ENCODE measurements at places on chromosomes 5 and 9. TPM values are rescaled to one million over a fixed set of nuclear protein-coding genes. Genes with fewer than 3 reads are reported as not detected.
A peak's percentile ranks its signal among the peaks of the same experiment; 100 is the strongest.

The TLR4 gene
- 7.9 TPM for polyA plus RNA-seq

The ENG gene
- polyA plus RNA-seq, result 74.4 TPM

The SARDH gene
- polyA plus RNA-seq, result 10.9 TPM

The NUDT12 gene
- polyA plus RNA-seq, result 33.7 TPM

The ZFP37 gene
- polyA plus RNA-seq, result 10.4 TPM

The ANKRD55 gene
- polyA plus RNA-seq, result 1.7 TPM

The ROPN1L gene
- polyA plus RNA-seq, result 1.2 TPM

The MEF2C gene
- polyA plus RNA-seq, result 43.3 TPM

The NTNG2 gene
- polyA plus RNA-seq, result 0.60 TPM

The SUSD3 gene
- 10.2 TPM for polyA plus RNA-seq

The HMGCS1 gene
- polyA plus RNA-seq, result 111 TPM

- DNase-seq, result no peak
Observed at GRCh38 chr5:115627295-115627865, 1.5 kb upstream of the TMED7 start.

DNA sequence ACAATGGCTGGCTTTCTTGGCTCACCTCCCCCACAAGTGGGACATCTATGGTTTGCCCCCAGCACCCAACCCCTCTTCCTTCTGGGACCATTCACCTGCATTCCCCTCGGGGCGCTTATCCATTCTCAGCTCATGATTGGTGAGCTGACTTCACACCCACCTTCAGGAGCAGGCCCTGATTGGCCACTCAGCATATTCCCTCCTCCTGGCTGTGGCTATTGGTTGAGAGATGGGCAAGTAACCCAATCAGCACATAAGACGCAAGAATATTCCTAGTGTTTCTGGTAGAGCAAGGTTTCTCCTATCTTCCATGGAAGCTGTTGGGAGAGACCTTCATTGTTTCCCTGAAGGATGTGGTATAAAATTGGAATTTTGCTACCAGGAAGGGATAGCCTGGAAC, 22.7 kb upstream of the UNC5A start:
- DNase-seq, result no peak

DNA sequence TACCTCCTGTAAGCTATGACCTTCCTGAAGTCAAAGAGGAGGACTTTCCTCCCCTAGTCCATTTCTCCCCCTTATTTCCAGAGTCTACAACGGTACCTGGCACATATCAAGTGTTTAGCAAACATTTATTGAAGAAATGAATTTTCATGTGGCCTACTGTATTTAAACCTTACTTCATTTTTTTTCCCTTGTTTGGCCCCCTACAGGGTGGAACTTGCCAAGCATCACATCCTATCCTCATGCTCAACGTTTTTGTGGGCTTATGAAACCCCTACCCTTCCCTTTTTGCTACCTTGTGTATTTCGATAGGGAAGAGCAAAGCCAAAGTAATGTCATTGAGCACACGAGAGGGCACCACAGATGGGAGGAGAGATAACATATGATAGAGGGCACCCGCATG, 1857.8 kb upstream of the WWC1 start:
- DNase-seq, result no peak

DNA sequence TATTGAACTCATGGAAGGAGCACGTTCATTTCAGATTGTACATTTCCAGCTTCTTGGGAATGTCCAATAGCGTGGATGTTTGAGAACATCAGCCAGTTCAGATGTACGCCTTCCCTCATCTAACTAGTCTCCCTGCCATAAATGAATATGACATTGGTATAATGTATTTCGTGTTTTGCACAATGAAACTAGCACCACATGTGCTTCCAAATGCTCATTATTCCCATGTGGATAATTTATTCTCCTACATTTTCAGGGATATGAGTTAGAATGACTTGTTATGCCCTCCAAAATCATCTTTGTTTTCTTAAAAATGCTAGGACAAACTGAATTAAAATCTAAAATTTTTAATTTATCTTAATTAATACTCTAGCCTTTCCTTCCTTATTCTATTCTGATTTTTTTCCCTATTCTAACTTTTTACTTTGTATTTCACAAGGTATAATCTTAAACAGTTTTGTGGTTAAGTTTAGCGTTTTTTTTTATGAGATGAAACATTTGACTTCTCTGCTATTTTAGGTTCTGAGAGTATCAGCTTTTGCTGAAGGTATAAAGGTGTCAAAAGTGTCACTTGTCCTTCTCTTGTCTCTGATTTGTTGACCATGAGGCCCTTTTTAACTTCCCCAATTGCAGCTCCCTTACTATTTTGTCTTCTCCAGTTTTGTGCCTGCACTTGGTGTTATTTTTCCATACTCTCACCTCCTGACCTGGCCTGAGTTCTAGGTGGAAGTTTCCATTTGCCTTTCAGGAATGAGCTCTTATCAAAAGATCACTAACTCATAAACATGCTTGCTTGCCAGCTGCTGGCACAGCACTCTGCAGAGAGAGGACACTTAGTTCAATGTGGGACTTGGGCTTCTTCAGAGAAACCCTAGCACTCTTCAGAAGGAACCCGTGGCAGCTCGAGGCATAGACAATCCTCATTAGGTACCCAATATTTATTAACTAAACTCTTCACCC, 106.8 kb downstream of the FRMD3 start:
- no peak for DNase-seq

DNA sequence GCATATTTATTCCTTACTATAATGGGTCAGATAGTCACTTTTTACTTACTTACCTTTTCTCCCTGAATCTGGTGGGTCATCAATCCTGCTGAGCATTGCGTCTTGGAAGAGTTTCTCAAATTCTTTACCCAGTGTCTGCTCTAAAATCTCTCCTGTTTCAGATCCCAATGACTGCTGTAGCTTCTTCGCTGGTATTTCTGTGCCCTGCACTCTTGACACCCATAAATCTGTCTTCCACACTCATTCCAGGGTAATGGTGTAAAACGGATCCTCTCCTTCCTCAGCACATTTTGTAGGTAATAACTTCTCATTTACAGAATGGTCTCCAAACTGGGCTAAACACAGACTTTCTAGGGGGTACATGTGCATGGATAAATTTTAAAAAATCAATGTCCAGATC, 407.4 kb downstream of the DMAC1 start:
- DNase-seq, result peak; percentile 78

- DNase-seq, result no peak
Observed at GRCh38 chr5:32668552-32668951, 42.6 kb upstream of the NPR3 start.

DNA sequence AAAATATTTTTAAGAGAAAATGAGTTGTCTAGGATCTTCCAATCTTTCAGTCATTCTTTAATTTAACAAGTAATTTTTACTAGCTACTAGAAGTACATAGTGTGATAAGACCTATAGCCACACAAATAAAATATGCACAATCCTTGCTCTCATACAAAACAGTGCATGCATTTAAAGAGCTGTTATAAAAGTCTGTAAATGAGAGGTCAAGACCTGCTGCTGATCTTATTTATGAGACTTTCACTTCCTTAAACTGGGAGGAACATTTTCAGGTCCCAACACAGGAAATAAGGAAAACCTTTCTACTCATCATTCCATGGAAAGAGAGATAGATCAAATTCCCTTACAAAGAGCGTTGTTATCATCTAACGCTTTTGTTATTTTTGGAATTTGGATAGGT, 54.2 kb upstream of the PAM start:
- DNase-seq, result no peak

DNA sequence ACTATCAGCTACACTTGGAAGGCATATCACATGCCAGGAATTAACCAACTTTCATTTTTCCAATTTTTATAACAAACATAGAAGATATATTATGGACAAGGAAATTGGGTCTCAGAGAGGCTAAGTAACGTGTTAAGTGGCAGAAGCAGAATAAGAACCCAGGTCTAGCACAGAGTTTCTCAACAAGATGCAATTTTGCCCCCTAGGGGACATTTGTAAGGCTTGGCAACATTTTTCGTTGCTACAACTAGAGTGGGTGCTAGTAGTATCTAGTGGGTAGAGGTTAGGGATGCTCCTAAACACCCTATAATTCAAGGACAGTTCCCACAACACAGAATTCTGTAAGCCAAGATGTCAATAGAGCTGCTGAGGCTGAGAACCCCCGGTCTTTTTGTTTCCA, 180.6 kb downstream of the SNCAIP start:
- DNase-seq, result no peak

GRCh38 chr5:154038261-154038706, 426 bp downstream of the FAM114A2 start:
- DNase-seq, result peak; percentile 28

DNA sequence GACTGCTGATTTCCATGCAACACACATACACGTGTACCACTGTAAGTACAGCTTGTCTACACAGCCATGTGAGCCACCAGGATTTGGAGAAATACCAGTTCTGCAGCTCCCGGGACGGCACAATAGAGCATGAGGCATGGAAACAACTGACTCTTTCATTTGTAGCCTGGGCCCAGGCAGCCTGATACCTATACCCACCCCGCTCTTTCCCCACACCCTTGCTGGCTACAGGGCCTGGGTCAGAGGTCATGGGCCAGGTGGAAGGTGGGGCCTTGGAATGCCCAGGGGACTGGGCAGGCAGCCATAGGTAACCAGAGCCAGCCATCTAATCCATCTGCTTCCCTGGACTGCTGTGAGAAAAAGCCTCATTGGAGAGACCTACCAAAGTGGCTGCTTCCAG, 39.0 kb upstream of the ZSWIM6 start:
- DNase-seq, result no peak

GRCh38 chr9:73845954-73846690, 651.0 kb upstream of the RORB start:
- no peak for DNase-seq

GRCh38 chr5:136007271-136007670, 21.5 kb upstream of the TGFBI start:
- no peak for DNase-seq

GRCh38 chr9:113222482-113222841, 1.1 kb downstream of the SLC31A1 start:
- DNase-seq, result no peak

DNA sequence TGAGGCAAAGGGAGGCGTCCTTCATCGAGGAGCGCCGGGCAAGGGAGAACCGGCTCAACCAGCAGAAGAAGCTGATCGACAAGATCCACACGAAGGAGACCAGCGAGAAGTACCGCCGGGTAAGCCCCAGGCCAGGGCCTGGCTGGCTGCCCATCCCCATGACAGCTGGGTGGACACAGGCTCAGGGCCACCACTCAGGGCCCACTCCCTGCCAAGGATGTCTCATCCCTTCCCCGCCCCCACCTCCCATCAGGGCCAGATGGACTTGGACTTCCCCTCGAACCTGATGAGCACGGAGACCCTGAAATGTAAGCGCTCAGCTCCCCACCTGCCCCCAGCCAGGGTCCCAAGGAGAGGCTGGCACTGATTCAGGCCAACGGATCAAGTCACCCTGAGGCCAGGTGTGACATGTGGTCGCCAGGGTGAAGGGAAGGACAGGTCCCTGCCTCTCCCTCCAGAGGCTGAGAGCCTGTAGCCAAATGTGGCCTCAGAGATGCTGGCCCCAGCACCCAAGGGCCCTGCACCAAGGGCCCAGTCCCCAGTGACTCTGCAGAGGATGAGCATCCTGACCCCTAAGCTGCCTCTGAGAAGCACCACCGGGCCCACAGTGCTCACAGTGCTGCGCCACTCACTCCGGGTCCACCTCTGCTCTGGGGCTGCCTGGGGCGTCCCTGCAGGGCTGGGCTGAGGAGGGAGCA, 3.1 kb upstream of the RABL6 start:
- DNase-seq, result no peak

DNA sequence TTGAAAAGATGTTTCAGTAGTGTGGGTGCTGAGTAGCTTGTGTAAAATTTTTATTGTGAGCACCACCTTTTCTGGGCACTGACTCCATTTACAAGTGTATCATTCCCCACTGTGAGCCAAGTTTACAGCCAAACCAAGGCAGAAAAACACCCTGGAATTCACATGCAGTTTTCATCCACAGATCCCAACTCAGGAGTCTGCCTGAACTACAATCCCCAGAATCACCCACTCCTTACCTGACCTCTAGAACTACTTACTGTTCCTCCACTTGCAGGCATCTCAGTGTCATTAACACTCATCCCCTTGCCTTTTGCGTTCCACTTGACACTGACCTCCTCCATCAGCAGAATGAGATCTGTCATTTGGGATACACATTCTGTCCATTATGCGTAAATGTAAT, 2042.6 kb upstream of the CDH6 start:
- DNase-seq, result no peak

DNA sequence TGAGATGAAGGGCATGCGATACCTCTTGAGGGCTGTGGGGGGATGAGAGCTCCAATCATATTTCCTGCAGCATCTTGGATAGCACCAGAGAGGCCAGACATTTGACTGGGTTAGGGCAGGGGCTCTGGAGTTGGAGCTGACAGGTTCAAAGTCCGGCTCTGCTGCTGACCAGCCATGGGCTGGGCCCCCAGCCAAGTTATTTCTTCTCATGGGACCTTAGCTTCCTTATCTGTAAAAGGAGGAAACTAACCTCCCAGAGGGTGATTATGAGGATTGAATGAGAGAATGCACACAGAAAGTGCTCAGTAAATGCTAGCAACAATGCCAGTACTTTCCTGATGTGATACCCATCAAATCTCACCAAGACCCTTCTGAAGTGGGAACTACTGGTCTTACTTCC, 65.2 kb upstream of the SLC25A51 start:
- DNase-seq, result no peak

DNA sequence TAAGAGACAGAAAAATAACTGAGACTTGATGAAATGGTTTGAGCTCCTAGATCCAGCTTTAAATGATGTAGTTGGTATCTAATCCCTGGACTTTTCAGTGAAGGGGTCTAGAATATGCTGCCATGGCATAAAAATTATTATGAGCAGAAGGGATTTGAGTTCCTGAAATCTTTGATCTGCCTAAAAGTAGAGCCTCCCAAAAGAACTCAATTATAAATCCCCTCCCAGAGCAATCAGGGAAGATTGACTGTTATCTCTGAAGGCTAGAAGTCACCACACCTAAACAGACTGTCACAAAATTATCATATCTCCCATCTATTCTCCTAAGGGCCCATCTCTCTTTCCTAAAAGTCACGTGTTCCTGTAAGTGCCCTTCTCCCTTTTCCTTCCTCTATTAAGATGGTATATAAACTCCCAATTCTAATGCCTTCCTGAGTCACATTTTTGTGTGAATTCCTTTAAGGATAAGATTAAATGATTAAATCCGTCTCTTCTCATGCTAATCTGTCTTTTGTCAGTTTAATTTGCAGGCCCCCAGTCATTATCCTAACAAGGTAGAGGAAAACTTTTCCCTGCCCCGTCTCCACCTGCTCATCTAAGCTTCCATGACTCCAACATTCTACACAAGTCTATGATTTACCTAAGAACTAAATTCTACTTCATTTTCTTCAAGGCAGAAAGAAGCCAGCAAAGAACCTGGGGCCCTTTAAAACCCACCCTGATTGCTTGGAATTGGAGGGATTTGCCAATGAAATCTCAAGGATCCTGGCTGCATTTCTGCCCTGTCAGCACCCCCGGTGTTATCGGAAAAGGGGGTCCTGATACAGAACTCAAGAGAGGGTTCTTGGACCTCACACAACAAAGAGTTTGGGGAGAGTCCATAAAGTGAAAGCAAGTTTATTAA, 47.1 kb upstream of the PWWP2A start:
- DNase-seq, result no peak
